HT1080 (cell line): ENCODE measurements at places on chromosomes 2 and 18.
A peak's percentile ranks its signal among the peaks of the same experiment; 100 is the strongest.

GRCh38 chr2:7458066-7458465, 540.9 kb downstream of the RNF144A start:
- DNase-seq: no peak

DNA sequence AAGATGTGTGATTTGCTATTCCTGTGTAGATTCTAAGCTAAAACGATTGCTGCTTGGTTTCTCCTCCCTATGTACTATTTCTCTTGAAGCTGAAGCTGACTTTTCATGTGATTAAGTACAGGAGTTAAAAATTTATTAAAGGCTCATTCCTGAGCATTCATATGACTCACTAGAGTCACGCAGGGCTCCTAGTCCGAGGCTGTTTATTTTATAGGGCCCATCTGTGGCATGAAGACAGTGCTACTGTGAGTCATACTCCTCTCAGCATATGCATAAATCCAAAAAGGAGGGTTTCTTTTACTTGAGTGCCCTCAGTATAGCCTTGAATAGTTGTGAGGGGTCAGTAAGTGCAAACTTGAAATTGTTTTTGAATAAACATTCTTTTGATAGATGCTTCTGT, 378.8 kb downstream of the PTPRM start:
- peak; percentile 81 for DNase-seq

DNA sequence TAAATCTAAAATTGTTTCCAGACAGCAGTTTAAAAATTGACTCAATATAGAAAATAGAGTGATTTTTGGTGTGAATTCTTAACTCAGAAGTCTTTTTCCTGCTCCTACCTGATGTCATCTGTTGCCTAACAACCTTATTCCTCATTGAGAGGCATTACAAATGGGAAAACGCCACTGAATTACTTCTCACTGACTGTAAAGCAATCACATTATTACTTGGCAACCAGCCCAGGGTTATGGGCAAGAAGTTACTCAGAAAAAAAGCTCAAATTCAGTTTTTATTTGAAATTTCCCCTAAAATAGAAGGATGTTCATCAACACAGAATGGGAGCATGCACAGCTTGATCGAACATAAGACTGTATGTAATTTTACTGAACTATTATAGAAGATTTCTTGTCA, 201.8 kb upstream of the GULP1 start:
- peak; percentile 18 for DNase-seq

- peak; percentile 74 for DNase-seq
These were observed 15.2 kb downstream of the BCL2L11 start for GRCh38 chr2:111135910-111136297.

DNA sequence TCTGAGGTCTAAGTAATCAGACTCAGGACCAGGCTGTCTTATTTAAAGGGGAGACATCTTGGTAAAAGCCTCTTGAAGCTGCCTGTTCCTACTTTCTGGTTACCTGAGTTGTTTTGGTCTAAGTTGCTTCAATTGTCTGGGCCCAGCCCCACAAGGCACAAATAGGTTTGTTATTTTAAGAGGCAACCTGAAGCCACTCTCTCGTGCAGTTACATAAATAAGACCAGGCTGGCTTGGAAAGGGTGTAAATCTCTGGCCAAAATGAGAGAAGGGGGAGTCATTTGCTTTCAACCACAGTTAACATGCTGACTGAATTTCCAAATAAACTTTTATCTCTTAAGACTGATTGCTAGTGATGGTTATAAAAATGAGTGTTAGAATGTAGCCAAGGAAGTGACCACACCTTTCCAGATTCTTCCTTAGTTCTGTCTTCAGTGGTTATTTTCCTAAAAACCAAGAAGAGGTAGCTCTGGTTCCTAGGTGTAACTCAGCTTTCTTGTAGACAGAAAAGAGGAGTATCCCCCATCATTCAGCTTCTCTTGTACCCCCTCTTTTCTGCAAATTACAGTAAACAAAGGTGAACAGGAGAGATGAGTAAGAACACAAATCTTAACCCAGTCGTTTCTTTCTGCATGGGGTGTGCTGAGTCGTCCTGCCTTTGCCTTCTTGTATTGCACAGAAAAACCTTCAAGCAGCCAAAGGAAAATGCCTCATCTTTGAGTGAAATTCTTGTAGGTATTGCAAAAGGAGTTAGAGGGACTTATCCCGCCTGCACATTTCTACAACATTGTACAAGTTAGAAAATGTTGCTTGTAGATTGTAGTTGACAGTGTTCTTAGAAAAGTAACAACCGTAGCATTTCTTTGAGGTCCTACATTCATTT, 161.5 kb upstream of the NT5C1B start:
- DNase-seq: peak; percentile 25

DNA sequence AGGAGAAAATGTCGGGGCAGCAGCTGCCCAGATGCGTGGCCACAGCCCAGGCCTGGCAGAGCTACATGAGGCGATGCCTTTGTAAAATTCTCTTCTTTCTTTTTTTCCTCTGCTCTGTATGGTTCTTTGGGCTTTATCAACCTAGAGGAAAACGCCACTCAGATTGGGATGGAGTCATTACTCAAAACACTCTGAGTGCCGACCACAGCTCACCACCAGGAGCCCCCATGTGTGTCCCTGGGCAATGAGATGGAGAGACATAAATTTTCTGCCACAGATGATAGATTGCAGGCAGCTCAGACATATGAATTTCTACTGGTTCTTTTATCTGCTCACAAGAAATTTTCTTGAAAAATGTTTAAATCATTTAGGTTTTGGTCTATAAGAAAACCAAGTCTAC, 56.0 kb downstream of the PARD6G start:
- DNase-seq: no peak

GRCh38 chr18:70194227-70194890, 11.1 kb downstream of the RTTN start:
- DNase-seq: no peak

DNA sequence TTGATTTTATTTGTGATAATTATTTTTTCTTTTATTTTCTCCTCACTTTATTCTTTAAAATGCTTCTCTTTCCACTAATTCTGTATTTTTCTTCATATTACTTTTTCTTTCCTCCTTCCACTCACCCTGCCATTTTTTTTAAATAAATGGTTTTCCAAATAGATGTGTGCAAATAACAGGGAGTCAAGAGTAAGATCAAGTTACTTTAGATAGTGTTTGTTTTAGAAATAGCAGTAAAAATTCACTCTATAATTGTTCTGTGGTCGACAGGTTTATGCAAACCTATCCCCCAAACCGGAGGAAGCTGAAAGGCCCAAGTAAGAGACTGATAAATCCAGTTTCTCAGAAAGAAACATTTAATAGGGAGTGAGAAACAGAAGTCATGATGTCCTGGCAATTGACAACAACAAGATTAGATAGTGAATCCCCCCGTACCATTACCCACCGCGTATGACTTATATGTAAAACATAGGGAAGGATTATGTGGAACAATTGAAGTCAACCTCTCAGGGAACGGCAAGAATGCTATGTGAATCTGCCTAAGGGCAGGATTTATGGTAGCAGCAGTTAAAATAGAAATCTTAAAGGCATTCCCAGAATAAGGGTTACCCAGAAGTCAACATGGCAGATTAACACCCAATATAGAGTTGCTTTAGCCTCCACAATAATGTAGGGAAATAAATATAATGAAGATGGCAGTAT, 75.5 kb downstream of the KYNU start:
- DNase-seq: no peak

- DNase-seq: no peak
These were observed 59.3 kb upstream of the LRRTM1 start for GRCh38 chr2:80363791-80364349.

DNA sequence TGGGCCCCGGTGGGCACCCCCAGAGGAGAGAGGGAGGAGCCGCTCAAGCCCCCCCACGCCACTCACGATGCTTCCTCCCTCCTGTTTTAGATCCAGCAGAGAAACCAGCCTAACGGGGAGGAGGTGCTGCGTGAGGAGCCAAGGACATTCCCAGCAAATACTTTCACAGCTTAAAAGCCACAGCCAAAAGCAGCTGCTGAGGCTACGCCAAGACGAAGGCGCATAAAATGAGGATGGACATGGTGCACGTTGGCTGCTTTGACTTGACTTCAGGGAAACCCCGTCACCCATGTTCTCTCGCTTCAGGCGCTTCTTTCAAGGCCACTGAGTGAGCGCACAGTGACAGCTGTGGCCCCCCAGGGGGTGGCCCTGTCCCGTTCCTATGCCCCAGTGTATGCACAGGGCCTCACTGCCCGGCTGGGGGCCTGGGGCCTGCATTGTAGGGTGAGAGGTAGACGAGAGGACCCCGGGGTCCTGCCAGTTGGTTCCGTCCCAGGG, 72.1 kb upstream of the PXDN start:
- no peak for DNase-seq

- peak; percentile 71 for DNase-seq
These were observed 44.6 kb upstream of the GCG start for GRCh38 chr2:162196638-162197037.

- no peak for DNase-seq
These were observed 606 bp downstream of the GAL3ST2 start for GRCh38 chr2:241777170-241777685.

DNA sequence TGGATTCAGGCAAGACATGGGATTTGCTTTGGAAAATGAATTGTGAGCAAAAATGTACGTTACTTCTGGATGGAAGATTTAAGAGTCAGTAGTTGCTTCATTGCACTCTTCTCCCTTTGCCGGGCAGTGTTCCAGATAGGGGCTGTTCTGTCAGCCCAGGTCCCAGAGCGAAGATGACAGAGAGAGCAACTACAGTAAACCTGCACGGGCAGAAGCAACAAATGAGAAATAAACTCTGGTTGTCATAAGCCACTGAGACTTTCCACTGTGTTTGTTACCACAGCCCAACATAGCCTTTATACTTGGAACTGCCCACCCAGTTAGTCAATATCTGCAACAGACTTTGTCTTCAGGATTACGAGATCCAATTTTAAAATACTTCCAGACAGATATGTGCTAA, 83.3 kb downstream of the CACNB4 start:
- no peak for DNase-seq

- DNase-seq: no peak
These were observed 71.8 kb downstream of the PRELID3A start for GRCh38 chr18:12479536-12479935.

DNA sequence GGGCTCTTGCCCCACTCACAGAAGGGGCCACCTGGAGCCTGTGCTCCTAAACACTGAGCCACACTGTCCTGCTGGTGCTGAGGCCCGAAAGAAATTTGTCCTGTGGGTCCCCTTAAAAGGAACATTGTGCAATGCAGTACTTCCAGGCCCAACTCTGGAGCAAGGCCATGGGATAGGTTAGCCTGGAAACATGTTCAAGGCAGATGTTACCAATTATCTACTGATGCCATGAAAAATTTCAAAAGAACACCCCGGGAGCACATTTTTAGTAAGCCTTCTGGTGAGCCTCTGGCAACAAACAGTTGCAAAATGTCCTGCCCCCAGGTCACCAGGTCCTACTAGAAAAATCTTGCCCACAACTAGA, 12.3 kb upstream of the PTMA start:
- no peak for DNase-seq

DNA sequence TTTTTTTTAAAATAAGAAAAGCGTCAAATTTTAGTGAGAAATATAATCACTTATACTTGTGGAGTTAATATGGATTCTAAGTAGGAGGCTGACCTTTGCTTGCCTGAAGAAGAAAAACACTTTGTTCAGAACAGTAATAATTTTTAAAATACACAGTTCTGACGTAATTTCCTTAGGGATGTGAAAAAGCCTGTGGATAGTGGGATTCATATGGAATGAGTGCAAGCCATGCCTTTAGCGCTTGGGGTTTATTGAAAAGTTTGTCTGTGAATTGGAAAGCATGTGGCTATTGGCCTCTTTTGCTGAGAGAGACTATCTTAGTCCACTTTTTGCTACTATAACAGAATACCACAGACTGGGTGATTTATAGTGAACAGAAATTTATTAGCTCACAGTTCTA, 151.3 kb downstream of the CCDC85A start:
- no peak for DNase-seq

GRCh38 chr2:176081837-176082524, 1.8 kb downstream of the EVX2 start:
- DNase-seq: no peak

- DNase-seq: no peak
These were observed 31.6 kb downstream of the PCBP1 start for GRCh38 chr2:70118798-70119454.

DNA sequence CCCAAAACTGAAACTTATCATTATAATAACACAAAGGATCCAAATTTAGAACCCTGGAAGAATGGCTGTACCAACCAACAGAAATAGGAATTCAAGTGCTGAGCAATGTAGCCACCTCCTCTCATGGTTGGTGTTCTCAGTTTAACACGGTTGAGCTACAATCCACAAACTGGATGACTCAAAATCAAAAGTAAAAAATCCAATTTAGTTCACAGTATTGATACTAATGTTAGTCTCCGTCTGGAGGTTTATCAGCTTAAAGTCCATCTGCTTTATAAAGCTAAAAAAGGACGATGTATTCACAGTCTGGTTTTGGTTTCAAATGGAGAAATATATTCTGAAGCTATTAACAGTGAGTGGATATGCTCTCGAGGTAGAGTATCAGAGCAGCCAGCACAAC, 40.5 kb downstream of the CNTNAP5 start:
- DNase-seq: no peak

- no peak for DNase-seq
These were observed 2.8 kb downstream of the PECR start for GRCh38 chr2:216078776-216079175.
